ENCODE measurements at places on chromosomes 1 and 21.

DNA sequence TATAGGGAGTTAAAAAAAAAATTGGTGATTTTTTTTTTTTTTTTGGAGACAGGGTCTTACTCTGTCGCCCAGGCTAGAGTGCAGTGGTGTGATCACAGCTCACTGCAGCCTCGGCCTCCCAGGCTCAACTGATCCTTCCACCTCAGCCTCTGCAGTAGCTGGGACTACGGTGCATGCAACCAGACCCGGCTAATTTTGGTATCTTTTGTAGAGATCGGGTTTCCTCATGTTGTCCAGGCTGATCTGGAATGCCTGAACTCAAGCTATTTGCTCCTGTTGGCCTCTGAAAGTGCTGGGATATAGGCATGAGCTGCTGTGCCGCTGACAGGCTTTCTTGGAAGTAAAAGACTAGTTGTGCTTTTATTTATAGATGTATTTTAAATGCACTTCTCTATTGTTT lies 3.0 kb downstream of the CDC42 start:
- no peak for DNase-seq

GRCh38 chr1:23384312-23385058 lies 14.8 kb upstream of the ZNF436 start:
- peak; percentile 58 for DNase-seq

DNA sequence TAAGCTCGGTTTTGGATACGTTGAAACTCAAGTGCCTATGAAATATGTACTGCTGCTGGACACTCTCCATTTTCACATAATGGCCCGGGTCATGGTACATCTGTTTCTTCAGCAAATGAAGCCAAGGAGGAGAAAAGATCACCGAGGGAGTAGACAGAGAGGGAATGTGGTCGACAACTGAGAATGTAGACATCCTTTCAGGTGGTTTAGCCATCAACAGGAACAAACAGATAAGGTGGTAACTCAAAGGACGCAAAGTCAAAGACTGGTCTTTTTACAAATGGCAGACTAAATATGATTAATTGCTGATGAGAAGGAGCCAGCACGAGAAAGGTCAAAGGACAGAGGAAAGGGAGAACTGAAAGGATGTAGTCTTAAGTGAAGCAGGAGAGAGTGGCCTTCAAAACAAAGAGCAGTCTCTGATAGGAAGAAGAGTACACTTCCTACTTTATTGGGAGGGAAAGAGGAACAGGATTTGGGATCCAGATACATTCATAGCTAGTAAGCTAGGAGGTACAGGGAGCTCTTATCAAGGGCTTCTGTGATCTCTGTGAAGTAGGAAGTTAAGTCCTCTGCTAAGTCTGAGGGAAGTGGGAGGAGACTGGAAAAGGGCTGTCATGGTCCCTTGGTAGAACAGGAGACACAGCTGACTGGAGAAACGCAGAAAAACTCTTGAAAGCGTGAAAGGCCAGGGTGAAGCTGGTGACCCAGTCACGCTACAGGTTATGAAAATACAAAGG lies 28.3 kb downstream of the NUP133 start:
- DNase-seq = no peak

DNA sequence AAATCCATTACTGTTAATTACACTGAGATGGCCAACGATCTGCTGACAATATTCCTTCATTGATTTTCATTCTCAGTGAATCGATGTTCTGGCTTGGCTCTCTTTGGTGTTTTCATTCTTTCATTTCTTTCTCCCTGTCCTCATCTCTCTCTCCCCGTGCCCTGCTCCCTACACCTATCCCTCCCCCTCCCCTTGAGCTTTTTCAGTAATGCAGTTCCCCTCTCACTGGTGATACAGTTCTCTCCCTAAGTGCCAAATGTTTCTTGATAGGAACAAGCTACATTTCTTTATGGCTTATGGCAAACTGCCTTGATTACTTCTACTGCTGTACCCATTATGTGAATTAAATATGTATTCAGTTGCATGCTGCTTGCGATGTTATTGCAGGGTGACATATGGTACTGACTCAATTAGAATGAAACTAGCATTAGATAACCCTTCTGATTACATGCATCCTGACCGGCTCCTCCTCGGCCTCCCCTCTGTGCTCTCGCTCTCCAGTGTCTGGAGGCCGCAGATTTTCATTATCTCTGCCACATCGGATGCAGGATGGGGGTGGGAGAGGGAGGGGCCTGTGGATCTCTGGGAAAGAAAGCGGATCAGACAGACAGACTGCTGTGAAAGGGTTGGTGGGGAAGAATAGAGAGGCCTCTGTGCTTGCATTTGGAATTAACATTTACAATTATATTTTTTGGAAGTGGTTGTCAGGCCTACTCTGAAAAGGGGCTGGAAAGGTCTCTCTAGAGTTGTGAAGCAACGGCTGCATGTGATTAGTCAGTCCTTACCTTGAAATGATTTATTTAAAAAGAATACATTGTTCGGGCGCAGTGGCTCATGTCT lies 130.9 kb downstream of the PBX1 start:
- no peak for DNase-seq

DNA sequence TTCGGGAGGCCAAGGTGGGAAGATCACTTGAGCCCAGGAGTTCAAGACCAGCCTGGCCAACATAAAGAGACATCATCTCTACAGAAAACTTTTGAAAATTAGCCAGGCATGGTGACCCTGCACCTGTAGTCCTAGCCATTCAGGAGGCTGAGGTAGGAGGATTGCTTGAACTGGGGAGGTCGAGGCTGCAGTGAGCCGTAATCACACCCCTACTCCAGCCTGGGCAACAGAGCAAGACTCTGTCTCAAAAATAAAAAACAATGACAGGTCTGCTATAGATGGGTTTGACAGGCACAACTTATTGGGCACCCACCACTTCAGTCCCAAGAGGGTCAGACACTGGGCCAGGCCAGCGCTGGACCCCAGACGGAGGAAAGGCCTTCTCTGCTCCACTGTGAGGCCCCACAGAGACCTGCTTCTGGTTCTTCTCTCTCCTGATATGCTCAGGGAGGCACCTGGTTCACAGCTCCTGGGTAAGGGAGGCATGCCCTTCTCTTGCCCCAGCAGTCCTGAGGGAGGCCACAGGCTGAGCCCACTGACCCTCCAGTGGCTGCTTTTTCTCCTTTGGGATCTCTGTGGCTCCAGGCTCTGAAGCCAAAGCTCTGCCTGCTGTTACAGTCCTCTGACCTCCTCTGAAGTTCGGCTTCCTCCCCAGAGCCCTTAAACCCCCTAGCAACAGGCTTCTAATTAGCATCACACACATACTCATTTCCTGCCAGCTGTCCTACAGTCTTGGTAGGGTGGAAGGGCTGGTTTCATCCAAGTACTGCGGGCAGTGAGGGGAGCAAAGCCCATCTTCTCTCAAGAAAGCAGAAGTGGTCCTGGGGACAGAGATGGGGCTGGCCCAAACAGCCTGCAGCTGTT lies 14.4 kb downstream of the S100A16 start:
- no peak for DNase-seq

DNA sequence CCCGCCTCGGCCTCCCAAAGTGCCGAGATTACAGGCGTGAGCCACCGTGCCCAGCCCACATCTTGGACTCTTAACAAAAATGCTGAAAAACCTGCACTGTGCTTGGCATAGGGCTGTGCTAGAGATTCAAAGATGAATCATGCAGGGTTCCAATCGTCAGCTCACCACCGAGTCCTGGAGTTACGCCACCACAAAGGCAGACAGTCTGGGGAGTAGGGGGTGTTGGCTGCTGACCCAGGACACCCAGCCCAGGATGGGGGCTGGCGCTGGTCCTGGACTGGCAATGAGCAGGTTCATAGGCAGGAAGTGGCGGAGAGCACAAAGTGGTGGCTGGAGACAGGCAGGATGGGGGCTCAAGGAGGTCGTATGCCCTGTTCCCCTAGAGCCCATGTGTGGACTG lies 16.0 kb downstream of the PSRC1 start:
- no peak for DNase-seq

DNA sequence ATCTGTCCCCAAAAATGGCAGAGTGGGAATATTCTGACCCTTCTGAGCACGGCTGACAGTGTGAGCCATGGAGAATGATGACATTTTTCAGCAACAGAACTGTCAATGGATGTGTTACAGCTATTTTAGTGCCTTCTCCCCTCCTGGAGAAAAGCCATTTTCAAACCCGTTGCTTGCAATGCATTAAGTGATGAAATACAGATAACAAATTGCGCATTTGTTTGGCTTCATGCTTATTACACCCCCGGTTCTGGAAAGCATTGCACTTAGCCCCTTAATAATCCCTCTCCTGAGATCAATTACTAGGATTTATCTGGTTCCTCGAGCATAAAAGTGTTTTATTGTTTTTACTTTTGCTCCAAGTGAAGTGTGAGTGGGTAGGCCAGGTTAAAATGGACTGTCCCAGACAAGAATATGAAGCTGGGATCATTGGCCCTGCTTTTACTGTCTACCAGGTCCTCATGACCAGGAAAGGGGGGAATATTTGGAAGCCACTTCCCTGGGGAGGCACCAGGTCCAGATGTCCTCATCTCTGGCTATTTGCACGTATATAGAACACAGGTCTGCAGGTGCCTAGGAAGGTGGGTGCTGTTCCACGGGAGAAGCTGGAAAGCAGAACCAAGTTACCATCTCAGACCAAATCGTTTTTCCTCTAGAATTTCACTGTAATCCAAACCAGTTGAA lies 37.5 kb upstream of the HHAT start:
- DNase-seq = no peak

DNA sequence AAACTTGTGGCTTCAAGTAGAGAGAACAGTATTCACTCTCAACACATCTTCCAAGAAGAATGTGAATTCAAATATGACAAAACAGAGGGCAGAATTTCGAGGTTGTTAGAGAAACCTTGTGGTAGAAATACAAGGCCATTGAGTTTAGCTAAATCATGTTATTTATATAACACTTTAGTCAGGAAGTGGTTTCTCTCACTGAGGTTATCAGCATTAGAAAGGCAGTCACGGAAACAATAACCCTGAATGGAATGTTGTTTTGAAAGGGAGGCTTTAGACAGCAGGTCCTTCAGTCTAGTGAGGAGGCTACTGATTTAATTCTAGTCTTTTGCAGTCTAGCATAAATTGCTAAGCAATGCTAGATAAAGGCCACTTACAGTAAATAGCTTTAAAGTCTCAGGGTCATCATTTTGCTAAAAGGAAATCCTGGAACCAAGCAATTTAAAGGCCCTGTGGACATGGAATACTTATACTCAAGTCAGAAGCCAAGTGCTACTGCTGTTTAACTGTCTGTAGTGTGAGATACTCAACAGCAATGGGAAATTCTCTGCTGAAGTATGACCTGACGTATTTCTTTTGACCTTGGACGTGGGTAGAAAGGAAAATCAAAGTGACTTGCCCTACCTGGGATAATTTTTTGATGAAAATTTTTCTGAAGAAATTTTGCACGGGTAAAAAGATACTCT lies 89.0 kb upstream of the CHODL start:
- peak; percentile 2 for DNase-seq

DNA sequence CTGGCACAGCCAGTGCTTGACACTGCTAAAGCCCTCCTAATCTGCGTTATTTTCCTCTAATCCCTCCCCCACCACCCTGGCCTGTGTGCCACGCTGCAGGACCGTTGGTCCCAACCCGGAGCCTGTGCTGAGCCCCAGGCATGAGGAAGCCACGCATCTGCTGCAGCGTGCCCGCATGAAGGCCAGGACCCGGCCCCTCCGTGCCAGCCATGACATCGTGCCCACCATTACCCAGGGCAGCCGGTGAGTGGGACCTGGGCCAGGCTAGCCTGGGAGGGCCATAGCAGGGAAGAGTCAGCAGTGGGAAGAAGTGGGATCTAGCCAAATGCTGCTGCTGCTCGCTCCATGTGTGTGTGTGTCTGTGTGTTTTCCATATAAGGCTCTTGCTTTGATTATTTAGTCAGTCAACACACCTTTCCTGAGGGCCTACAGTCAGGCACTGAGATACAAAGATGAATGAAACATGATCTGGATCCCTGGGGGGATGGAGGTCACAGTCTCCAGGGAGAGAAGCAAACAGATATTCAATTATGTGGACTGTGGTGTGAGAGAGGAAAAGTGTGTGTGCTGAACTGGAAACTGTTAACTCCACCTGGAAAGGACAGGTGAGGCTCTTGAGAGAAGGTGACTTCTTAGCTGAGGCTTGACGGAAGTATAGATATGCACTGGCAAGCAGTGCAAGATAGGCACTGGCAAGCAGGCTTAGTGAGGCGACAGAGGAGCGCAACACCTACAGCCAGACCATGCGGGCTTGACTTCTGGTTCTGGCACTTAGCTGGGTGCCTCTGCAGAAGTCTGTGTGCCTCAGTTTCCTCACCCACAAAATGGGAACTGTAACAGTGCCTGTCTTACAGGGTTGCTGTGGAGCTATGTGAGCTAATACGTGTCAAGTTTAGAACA lies 15.9 kb downstream of the KIAA1614 start:
- DNase-seq = no peak

- no peak for DNase-seq
These were observed 51.8 kb upstream of the PGD start for GRCh38 chr1:10347109-10347508.

Measured in renal cortical epithelial cell (primary cell).